Esophagus mucosa (tissue), 1 donor: ENCODE measurements at places on chromosomes 7 and 10. TPM values are rescaled to one million over a fixed set of nuclear protein-coding genes. Genes with fewer than 3 reads are reported as not detected.
A peak's percentile ranks its signal among the peaks of the same experiment; 100 is the strongest.

NUTM2E gene
- not detected for total RNA-seq

EPO gene
- total RNA-seq = not detected

RBP4 gene
- total RNA-seq = 0.60 TPM

RBP3 gene
- not detected for total RNA-seq

GRCh38 chr7:156918635-156919034, 25.7 kb upstream of the LMBR1 start:
- ATAC-seq = no peak

DNA sequence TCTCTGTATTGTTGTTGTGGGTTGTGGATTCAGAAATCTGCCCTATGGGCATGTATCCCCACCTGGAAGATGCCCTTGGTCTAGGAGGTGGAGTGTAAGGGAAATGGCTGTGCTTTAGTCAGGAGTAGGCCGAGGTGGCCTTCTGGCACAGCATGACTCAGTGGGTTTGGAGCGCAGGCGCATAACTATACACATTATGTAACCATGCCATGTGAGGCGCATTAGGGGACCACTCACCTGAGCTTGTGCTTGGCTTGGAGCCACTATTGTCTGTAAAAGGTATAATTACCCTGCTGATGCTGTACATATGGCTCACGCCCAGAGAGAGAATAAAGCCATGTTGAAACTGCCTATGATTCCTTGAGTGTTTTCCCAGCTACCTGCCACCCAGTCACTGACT, 20.6 kb upstream of the ADAMTS14 start:
- ATAC-seq = no peak

DNA sequence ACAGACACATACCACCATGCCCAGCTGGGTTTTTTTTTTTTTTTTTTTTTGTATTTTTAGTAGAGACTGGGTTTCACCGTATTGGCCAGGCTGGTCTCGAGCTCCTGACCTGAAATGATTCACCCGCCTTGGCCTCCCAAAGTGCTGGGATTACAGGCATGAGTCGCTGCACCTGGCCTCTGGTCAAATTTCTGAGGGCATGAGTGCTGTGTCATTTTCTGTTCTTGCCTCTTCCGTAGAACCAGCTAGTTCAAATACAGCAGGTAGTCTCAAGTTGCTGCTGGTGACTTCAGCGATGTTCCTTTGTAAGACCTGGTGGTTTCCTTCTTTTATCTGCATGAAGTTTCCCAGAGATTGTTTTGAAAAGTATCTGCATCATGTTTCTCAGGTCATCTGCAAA, 134.8 kb upstream of the SHH start:
- ATAC-seq = no peak

DNA sequence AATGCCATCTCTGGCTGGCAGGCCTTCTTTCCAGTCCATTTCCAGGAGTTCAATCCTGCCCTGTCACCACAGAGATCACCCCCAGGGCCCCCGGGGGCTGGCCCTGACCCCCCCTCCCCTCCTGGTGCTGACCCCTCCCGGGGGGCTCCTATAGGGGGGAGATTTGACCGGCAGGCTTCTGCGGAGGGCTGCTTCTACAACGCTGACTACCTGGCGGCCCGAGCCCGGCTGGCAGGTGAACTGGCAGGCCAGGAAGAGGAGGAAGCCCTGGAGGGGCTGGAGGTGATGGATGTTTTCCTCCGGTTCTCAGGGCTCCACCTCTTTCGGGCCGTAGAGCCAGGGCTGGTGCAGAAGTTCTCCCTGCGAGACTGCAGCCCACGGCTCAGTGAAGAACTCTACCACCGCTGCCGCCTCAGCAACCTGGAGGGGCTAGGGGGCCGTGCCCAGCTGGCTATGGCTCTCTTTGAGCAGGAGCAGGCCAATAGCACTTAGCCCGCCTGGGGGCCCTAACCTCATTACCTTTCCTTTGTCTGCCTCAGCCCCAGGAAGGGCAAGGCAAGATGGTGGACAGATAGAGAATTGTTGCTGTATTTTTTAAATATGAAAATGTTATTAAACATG, 6.0 kb downstream of the CHPF2 start:
- no peak for ATAC-seq

- ATAC-seq = peak; percentile 62
Measured at GRCh38 chr7:95155965-95156364, 168.4 kb downstream of the PON1 start.
